ENCODE measurements at places on chromosomes 11 and 22.

DNA sequence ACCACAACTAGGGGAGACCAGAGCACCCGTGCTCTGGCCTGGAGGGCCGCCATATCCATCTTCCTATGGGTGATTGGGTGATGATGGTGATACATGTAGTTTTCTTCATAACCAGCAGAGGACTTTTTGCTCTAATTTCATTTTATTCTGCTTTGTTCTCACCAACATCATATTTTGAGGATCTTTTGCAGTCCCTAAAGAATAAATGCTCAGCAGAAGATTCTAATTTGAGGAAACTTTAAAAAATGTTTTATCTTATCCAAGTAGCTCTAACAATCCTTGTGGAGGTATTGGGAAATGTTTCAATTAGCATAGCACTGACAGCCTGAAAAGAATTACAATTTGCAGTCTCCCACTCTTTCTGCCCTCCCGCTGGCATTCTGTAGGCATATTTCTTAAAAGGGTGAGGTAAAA is 544.0 kb downstream of the NTM start:
- DNase-seq: no peak

GRCh38 chr11:85810871-85811611 is at the start of gene SYTL2:
Gene SYTL2 (minus strand): TSS chr11:85811141. CDS start chr11:85757725, 53,416 bp downstream.
- peak; percentile 91 for DNase-seq

GRCh38 chr11:18492888-18493287 is 33.9 kb downstream of the TSG101 start:
- peak; percentile 5 for DNase-seq

GRCh38 chr11:65373839-65374580 is 8.4 kb downstream of the SLC25A45 start:
- no peak for DNase-seq

DNA sequence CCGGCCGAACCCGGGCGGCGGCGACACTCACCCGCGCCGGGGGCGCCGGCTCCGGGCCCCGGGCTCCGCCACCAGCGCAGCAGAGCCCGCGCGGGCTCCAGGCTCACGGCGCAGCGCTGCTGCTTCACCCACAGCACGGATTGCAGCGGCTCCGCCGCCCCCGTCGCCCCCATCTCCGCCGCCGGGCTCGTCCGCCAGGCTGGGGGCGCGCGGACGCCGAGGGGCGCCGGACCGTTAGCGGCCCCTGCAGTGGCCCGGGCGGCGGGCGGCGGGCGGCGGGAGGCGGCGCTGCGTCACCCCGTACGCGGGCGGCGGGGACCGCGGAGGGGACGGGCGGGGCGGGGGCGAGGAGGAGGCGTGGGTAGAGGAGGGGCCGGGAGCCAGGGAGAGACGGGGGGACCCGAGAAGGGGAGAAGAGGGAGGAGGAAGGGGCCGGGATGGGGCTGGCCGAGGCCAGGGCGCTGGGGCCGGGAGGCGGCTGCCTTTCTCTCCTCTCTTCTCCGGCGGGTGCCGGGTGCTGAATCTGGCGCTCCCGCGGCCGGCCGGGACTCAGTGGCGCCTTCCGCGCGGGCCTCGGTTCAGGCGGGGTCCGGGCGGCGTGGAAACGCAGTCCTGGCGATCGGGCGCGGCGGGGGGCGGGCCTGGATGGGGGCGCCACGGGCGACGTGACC is at the start of gene CERK:
Gene CERK, minus strand, starts transcription at position 277 of the 671 bp plus-strand sequence. Its CDS starts 104 bp downstream, at position 173.
- peak; percentile 51 for DNase-seq

DNA sequence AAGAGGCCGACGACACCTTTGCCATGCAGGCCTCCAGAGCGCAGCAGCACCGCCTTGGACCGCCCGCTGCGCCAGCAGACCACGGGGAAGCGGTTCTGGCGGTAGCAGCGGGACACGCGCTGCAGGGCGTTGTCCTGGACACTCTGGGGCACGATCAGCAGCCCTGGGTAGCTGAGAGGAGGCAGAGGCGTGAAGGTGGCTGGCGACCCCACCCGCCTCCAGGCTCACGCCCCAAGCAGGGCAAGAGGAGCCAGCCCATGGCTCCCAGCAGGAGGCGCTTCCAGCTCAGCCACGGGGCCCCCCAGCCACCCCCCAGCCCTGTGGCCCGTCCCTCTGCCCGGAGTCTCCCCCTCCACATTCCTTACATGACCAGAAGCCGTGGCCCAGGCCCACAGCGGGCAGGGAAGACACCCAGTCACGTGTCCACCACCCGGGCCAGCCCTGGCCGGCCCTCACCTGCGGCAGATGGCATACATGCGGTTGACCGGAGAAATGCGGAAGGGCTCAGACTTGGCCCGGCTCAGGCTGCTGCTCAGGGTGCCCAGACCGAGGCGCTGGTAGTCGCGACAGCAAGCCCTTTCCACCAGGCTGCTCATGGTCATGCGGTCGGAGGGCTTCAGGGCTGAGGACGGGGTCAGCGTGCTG is 15.2 kb downstream of the SBF1 start:
- DNase-seq: no peak

GRCh38 chr11:72239313-72239848 is 4.6 kb downstream of the PHOX2A start:
- DNase-seq: no peak

DNA sequence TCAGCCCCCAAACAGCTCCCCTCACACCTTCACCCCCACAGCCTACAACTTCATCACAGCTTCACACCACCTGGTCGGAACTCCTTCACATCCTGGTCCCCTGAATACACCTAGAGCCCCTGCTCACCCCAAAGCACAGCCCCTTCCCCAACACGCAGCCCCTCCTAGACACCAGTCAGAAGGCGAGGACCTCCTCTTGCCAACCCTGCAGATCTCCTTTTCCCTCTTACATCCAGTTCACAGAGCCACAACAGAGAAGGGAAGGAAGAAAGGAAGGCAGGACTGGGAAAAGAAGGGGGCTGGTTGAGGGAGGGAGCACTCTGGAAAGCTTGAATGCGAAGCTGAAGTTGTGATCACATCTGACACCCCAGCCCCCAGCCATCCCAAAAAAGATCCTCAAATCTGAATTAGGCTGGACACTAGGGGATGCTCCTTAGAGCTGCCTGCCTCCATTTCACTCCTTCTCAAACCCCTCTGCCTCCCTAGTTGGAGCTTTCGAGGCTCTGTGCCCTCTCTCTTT is 629 bp downstream of the CCKBR start:
- DNase-seq: no peak

DNA sequence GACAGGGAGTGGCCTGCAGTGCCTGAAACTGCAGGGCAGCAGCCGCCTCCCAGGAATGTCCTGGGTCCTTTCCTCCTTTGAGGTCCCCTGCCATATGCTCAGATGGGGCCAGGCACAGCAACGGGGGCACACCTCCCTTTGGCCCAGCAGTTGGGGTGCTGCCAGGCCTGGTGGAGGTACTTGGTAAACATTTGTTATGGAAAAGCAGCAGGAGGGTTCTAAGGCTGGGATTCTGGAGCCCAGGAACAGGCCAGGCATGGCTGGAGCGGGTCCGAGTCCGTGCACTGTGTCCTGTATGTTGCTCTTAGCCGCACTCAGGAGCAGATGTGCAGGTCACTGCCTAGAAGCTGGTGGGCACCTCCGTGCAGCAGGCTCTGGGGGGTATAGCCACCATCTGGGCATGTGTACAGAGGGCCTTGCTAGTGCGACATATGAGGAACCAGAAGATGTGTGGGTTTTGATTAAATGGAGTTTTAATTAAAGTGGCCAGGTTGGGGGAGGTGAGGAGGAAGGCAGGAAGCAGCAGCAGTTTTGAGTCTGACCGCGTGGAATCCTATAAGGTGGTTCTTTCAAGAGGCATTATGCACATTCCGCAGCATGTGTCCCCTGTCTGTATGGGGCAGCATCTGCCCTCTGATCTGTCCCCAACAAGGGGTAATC is 1.5 kb downstream of the ADORA2A start:
- DNase-seq: no peak

DNA sequence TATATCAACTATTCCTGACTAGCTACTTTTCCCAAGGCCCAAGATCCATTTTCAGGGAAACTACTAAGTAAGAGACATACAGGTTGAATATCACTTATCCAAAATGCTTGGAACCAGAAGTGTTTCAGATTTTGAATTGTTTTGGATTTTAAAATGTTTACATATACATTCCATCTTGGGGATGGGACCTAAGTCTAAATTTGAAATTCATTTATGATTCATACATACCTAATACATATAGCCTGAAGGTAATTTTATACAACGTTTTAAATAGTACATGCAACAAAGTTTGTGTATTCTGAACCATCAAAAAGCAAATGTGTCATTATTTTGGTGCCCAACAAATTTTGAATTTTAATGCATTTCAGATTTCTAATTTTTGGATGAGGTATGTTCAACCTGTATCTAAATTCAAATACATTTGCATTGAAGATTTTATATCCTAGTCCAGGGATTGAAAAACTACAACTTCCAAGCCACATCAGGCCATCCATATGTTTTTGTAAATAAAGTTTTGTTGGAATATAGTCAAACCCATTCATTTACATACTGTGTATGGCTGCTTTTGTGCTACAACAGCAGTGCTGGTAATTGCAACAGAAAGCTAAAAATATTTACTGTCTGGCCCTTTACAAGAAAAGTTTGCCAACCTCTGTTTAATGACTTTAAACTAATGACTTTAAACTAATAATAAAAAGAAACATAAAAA is 73.3 kb downstream of the CWF19L2 start:
- no peak for DNase-seq

- no peak for DNase-seq
Measured at GRCh38 chr11:34558673-34559072, 45.1 kb upstream of the ELF5 start.

DNA sequence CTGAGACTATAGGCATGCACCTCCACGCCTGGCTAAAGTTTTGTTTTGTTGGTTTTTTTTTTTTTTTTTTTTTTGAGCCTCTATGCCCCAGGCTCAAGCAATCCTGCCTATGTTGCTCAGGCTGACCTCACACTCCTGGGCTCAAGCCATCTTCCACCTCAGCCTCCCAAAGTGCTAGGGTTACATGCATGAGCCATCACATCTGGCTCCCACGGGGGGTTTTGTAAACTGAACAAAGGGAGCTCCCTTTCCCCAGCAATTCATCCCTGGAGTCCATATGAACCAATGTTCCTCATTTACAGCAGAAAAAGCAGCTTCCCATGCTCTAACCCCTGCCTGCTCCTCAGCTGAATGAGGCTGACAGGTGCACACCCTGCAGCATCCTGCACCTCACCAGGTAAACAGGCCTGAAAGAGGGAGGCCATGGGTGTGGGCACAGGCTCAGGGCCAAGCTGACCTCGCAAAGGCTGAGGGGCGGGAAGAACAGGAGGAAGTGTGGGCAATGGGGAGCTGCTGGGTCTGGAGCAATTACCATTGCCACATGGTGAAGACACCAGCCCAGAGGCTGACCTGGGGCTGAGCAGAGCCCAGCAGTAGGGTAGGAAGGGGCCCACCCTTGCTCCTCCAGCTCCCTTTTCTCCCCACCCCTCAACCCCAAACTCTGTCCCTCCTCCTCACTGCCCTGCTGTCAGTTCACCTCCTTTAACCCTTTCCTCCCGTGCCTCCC is 58.2 kb downstream of the RBX1 start:
- no peak for DNase-seq

GRCh38 chr22:36608987-36609386 is 80.0 kb upstream of the EIF3D start:
- DNase-seq: no peak

DNA sequence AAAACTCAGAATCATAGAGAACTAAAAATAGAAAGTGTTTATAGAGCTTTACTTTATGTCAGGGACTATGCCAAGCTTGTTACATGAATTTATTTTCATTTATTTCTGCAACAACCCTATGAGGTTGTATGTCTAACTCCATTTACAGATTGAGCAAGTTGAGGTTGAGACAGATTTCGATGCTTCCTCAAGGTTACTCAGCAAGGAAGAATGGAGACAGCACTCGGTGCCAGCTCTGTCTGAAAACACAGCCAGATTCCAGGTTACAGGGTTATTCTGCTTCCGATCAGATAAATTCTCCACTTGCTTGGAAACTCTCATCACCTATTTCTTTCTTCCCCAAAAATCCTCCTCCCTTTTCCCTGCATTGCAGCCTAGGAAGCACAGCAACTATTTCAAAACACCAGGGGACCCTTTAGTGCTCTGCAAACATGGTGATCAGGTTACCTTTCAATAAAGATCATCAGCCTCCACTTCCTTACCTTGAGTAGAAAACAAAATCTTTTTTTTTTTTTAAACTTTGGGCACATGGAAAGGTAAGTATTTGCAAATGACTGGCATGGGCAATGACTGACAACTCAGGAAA is 7.0 kb downstream of the MMP3 start:
- no peak for DNase-seq

GRCh38 chr22:37077802-37078448 is 26.4 kb downstream of the KCTD17 start:
- DNase-seq: peak; percentile 73

DNA sequence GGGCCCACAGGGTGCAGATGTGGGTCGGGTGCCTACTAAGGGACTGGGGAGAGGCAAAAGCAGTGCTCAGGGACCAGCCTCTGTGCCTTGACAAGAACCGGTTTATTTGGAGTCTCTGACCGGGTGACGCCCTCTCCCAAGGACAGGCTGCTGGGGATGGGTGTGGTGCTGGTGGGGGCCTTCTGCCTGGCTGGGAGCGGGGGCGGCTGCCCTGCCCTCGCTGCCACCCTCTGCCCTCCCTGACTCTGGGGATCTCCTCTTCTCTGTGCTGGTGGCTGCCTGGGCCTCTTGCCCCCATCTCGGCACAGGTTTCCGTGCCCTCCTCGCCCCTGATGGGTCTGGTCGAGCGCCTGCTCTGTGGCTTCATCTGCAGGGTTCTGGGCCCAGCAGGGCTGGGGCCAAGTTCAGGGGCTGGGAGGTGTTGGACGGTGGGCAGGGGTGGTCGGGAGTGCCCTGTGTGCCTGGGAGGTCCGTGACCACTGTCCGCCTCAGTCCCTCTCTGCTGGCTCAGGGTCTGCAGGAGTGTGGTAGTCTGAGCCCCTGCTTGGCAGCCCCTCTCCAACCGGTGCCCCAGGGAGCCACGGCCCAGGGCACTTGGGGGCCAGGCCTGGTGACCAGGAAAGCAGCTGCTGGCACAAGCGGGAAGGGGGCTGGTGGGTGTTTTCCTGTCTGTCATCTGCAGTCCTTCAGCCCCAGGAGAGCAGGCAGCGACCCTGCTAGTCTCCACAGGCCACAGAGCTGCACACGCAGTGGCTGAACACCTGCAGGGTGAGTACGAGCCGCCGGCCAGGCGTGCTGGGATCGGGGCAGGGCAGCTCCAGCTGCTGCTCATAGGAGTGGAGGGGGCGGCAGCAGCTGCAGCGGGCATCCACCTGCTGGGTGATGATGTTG is 23.5 kb downstream of the MUC6 start:
- no peak for DNase-seq

GRCh38 chr22:44214187-44214586 is 33.5 kb downstream of the PARVG start:
- DNase-seq: no peak

DNA sequence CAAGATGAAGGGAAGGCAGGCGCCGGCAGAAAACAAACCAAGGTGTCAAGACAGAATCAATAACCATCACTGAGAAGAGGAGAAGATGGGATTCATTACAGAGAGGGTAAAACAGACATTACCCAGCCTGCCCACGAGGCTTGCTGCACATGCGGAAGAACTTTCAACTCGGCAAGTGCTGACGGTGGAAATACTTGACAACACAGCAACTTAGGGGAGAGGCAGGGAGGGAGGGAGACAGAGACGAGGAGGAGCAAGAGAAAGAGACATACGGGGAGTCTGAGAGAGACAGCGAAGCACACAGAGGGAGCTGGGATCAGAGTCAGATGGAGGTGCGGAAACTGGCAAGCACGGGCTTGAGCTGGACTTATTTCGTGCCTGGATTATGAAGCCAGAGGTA is 129.3 kb upstream of the NECTIN1 start:
- no peak for DNase-seq

GRCh38 chr11:105392556-105392955 is 217.3 kb upstream of the GRIA4 start:
- DNase-seq: no peak

GRCh38 chr11:13055200-13055599 is 46.1 kb downstream of the RASSF10 start:
- DNase-seq: no peak
